ENCODE measurements at places on chromosomes 11 and 22. TPM values are rescaled to one million over a fixed set of nuclear protein-coding genes. Genes with fewer than 3 reads are reported as not detected.

Gene OR5F1
- polyA plus RNA-seq: not detected

Gene CARD18
- not detected for polyA plus RNA-seq

Gene TMEM218
- polyA plus RNA-seq: 34.8 TPM

Gene YAP1
- polyA plus RNA-seq: 108 TPM

Data from fibroblast of lung (primary cell).